NCI-H1436 treated with DMSO at 0.1 percent for 48 hours (cell line): ENCODE measurements at places on chromosomes 1 and 21.

- no peak for DNase-seq
Measured at GRCh38 chr1:67612788-67613241, 72.2 kb upstream of the GADD45A start.

DNA sequence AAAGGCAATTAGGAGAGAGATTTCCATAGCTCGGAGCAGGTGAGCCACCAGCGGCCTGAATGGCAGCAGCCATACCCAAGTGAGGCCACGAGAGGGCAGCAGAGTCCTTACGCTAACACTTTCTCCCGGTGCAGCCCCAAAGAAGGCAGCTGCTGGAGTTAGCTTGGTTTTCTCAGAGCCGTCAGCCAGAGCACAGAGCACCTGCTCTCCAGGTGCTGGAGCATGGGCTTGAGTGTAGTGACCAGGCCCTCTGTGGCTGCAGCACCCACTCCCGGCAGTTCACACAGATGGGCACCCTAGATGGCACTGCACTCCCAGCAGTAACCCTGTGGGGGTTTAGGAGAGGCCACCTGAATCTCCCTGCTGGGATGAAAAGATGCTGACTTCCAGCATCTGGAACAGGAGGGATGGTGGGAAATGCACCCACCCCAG is 45.8 kb downstream of the TMCC2 start:
- peak; percentile 43 for DNase-seq

DNA sequence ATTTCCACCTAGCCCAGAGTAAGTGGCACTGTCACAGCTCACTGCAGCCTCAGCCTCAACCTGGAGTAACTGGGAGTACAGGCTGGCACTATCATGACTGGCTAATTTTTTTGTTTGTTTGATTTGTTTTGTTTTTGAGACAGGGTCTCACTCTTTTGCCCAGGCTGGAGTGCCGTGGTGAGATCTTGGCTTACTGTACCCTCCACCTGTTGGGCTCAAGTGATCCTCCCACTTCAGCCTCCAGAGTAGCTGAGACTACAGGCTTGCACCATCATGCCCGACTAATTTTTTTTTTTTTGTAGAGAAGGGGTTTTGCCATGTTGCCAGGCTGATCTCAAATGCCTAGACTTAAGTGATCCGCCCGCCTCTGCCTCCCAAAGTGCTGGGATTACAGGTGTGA is 2.5 kb downstream of the UCK2 start:
- DNase-seq = no peak

DNA sequence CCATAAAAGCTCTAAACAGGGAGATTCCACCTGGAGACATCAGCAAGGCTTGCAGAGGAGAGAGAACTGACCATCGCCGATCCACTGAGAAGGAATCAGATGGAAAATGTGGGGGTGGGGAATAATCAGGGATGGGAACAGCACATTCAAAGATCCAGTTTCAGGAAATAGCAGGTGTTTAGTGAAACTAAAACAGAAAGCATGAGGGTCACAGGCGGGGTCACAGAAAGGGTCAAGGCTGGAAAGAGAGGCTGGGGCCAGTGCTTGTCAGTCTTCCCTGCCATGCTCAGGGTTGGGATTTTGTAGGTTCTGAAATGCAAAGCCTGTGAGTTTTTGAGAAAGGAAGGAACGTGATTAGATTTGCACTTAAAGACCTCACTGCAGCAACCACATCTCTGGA is 103.2 kb downstream of the HLCS start:
- no peak for DNase-seq
